Osteoblast (primary cell): ENCODE measurements at places on chromosomes 13 and 19. TPM values are rescaled to one million over a fixed set of nuclear protein-coding genes. Genes with fewer than 3 reads are reported as not detected.

DNA sequence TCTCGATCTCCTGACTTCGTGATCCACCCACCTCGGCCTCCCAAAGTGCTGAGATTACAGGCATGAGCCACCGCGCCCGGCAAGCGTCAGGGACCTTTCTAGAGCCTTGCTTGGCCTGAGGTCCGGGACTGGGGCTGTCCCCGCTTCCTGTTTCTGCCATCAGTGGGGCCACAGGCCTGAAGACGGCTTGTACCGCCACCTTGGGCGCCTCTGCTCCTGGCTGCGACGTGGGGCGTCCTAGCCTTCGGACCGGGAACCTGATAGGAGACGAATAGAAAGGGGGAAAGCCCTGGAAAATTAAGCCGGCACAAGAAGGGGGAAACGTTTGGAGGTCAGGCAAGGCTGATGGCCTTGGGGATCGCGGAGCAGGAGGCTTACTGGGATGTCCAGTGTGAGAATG, 35.1 kb downstream of the RNF6 start:
- DNase-seq = no peak

DNA sequence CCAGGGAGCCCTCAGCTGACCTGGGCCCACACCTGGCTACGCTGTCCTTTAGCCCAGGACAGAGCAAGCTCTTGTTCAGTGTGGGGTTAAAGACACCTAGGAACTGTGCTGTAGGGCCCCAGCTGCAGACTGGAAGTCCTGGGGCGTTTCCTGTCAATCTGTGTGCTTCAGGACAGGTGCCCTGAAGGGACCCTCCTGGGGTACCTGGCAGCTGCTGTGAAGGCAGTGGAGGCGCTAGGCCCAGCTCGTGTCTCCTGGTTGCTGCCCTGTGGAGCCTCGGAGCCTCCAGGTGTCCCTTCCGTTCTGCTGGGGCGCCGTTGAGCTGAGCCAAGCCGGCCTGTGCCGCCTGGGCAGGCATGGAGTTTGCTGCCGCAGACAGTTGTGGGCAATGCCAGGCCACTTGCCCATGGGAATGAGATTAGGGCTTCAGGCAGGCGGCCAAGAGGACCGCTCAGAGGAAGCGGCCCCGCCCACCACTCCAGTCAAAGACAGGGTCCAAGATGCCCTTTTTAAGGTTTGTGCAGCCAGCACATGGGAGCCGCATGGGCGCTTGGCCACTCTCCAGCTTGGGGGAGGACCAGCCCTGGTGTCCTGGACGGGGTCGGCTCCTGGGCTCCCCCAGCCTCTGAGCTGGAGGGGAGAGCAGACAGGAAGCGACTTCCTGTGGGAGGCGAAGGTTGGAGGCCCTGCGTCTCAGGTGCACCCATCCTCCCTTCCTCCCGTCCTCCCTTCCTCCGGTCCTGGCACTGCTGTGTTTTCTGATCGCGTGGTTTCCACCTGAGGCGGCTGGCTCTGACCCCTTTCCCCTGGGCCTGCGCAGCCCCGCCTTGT, 4.0 kb downstream of the PTBP1 start:
- peak; percentile 98 for DNase-seq

GRCh38 chr19:35666251-35666913, at the start of gene UPK1A:
UPK1A (plus strand) TSS chr19:35666517; CDS start chr19:35666813, 296 bp downstream.
- DNase-seq = peak; percentile 35

- no peak for DNase-seq
These were observed 296.8 kb upstream of the SGCG start for GRCh38 chr13:22883956-22884355.

DNA sequence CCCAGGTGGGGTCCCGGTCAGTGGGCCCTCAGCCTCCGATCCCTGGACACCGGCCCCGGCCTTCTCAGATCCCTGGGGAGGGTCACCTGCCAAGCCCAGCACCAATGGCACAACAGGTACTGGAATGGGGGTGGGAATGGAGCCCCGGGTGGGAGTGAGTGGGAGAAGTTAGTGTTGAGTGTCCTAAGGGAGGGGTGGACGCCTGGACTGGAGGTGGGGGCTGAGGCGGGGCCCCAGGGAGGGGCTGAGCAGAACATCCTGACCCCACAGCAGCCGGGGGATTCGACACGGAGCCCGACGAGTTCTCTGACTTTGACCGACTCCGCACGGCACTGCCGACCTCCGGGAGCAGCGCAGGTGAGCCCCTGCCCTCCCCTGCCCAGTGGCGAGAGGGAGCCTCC, 17.7 kb downstream of the EPN1 start:
- peak; percentile 83 for DNase-seq

Gene OR7D4
- total RNA-seq = not detected in 2 replicates

GRCh38 chr13:90533866-90534265, 813.6 kb upstream of the MIR17HG start:
- DNase-seq = no peak

DNA sequence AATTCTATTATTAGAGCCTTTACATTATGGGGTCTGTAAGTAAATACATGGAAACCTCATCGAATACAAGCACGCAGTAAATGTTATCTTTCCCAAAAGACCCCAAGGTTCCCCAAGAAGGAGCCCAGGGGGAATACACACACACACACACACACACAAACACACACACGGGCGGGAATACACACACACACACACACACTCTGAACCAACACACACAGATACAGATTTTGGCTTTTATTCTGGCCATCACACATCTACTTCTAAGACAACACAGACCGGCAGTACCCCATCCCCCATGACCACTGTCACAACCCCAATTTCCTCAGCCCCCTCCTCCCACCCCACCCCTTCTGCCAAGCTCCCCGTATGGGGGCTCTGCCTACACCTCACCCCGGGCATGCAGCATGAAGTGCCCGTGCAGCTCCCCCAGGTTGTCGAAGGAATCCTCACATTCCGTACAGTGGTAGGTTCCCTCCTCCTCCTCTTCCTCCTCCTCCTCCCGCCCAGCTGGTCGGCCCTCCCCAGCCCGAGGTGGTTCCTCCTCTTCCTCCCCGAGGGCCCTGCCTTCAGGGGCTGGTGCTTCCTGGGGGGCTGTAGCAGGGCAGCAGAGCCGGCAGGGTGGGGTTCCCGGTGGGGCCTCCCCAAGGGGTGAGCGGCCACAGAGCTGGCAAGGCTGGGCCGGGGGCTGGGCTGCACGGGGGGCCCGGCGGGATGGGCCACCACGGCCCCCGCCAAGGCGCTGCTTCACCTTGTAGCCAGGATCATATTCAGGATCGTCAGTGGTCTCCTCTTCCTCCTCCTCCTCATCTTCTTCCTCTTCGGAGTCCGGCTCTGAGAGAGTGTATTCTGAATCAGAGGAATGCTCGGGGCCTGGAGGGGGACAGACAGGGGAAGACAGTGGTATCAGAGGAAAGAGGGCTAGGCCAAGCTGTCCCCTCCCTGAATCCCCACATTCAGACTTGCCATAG, 4.4 kb upstream of the SRRM5 start:
- DNase-seq = peak; percentile 25

Gene LCP1
- total RNA-seq = 0.59 and 1.4 TPM in 2 replicates

DNA sequence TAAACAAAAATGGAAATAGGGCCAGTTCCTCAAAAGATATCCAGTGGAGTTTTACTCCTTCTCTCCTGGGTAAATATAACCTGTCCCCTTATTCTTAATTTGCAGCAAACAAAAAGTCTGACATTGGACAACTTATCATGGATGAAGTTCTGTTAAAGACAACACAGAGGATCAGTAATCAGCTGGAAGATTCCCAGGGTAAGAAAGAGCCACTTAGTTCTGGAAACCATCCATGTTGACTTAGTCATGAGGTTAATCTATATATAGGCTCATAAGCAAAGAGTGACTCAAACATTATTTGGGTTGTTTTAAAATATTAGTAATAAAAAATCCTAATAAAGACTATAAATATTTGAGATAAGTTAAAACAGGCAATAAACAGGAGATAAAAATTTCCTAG, 40.5 kb upstream of the EBPL start:
- DNase-seq = peak; percentile 29

Gene KISS1R
- not detected in 2 replicates for total RNA-seq

GRCh38 chr19:13234518-13234917, 84.3 kb downstream of the IER2 start:
- DNase-seq = peak; percentile 82

- no peak for DNase-seq
These were observed 99.5 kb downstream of the KDM4B start for GRCh38 chr19:5068233-5069072.

- DNase-seq = no peak
These were observed 208.4 kb upstream of the RXFP2 start for GRCh38 chr13:31530922-31531321.

- peak; percentile 95 for DNase-seq
These were observed at the start of gene ZNF418 for GRCh38 chr19:57934820-57935665. ZNF418 (minus strand) TSS chr19:57935402; CDS start chr19:57933822, 1,580 bp downstream.

DNA sequence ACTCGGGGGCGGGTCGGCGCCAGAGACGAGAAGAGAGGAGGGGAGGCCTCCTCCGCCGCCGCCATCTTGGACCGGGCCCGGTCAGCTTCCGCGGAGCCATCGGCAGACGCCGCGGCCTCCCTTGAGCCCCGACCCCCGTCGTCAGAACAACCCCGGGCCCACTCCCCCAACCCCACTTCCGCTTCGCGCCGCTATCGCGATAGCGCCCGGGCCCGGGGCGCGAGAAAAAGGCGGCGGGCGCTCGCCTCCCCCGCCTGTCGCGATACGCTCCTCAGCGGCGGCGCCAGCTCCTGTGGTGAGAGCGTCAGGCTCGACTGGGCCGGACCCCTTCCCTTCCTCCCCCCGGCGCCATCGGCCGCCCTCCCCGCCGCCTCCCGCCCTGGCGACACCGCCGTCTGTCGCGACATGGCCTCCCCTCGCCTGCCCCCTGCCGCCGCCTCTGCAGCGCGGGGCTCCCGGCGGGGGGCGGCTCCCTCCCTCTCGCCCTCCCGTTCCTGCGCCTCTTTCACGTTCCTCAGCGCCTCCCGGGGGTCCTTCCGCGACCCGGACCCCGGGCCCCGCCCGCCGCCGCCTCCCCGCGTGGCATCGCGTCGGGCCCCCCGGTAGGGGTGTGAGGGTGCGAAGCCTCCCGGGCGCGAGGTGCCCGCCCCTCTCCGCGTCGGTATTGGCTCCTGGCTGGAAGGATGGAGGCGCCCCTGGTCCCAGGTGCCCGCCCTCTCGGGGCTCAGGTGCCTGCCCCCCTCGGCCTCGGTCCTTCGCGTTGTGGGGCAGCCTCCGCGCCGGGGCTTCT, at the start of gene CNOT3:
TSS of gene CNOT3 (plus strand) at position 64 of the 790 bp plus-strand sequence. CDS start 5,217 bp downstream, outside the sequence.
- peak; percentile 91 for DNase-seq

GRCh38 chr13:65868099-65868498, 1362.0 kb downstream of the PCDH9 start:
- no peak for DNase-seq

DNA sequence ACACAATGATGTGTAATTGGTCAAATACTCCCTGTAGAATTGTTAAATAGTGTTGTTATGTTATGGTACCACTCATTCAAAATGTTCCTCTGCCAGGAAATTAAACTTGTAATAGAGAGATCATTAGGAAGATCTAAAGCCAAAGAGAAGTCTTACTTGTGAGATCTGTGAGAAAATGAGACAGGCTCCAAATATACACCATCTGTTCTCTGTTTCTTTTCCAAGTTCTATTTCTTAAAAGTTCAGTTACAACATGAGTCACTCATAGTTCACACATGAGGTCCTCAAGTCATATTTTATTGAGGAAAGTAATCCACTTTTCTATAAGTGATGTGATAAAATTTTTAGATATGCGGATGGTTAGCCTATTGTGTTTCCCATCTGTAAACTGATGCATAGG, 1038.1 kb upstream of the PRR20A start:
- DNase-seq = no peak

GRCh38 chr19:2335848-2336247, 7.4 kb downstream of the SPPL2B start:
- DNase-seq = no peak

Gene ENOX1
- 5.4 and 7.1 TPM in 2 replicates for total RNA-seq

Gene SLC17A7
- under 0.01 TPM in 2 replicates for total RNA-seq

Gene NPAS1
- total RNA-seq = 0.72 and 1.2 TPM in 2 replicates

- peak; percentile 66 for DNase-seq
These were observed 3.4 kb downstream of the NUMBL start for GRCh38 chr19:40686882-40687524.

GRCh38 chr19:29645911-29646310, 19.4 kb upstream of the PLEKHF1 start:
- no peak for DNase-seq

DNA sequence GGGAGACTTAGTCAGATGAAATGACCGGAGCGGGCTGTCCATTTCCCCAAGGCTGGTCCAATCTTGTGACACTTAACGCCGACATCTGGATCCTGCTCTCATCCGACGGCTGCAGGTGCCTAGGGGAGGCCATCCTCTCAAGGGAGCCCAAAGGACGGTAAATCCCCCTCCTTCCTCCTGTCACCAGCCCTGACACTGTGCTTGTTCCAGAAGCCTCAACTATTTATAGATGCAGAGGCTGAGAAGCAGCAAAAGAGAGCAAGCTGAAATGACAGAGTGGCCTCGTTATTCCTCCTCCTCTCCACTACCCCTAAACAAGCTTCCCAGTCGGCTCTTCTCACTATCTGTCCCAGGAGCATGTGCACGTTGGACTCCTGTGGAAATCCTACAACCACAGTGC, 533.7 kb downstream of the LIG4 start:
- no peak for DNase-seq

- peak; percentile 88 for DNase-seq
These were observed 71.0 kb downstream of the ZNF486 start for GRCh38 chr19:20237773-20238623.

Gene TMEM259
- total RNA-seq = 74.0 and 84.0 TPM in 2 replicates

- DNase-seq = no peak
These were observed 731.0 kb downstream of the SLITRK1 start for GRCh38 chr13:83151308-83151660.

DNA sequence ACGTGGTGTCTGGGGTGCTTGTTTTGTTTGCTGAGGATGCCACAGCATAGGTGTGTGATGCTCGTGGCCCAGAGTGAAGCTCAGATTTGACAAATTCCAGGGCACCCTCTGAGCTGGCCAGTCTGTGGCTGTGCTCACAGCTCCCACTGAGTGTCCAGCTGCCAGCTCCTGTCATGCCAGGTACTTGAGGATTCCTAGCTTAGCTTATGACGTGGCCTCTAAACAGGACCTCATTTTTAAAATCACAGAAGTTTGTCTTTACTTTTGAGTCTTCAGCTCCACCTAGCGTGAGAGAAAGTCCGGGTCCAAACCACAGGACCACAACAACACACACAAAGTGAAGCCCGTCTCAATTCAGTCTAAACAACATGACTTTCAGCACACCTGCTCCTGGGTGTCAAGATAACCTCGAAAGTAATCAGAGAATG, 117.3 kb downstream of the RAB20 start:
- DNase-seq = peak; percentile 67

- DNase-seq = peak; percentile 58
These were observed 1419.8 kb downstream of the UQCRFS1 start for GRCh38 chr19:27793128-27793643.

DNA sequence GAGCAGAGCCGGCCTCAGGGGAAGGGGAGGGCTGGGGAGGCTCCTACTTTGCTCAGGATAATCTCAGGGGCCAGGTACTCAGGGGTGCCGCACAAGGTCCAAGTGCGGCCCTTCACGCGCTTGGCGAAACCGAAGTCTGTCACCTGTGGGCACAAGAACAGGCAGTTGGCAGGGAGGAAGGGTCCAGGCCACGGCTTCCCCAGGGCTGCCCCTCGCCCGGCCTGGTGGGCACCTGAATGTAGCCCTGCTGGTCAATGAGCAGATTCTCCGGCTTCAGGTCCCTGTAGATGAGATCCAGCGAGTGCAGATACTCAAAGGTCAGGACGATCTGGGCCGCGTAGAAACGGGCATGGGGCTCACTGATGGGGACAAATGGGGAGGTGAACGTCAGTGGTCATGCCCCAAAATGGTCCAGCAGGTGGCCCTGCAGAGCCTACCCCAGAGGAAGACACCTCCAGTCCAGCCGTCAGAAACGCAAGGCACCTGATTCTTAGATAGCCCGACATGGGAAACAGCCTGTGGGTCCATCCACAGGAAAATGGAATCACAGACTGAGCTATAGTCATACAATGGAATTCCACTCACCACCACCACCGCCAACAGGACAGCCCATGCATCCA, 7.1 kb upstream of the SAMD1 start:
- DNase-seq = peak; percentile 73
